ENCODE measurements at places on chromosomes 4 and X.

DNA sequence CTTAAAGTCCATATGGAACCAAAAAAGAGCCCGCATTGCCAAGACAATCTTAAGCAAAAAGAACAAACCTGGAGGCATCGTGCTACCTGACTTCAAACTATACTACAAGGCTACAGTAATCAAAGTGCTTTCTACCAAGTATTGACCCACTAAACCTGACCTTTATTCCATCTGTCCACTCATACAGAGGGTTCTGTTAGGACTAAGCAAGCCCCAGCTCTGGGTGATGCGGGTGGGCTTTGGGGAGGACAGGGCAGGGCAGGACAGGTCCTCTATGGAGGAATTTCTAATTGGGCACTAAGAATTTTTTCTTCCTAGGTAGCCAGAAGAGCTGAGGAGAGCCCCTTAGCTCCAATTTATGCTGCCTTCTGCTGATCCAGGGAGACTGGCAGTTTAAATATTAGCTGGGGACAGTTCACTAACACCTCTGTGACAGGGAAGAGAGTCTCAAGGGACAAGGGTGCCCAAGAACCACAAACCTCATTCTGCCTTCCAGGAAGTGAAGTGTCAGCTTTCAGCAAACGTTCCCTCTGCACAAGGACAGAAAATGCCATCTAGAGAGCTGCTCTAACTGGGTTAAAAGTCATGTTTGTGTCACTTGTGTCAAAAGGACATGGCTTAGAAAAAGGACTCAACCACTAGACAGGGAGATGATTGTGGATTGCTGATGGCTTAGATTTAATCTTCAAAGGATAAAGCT is 143.2 kb downstream of the KIT start:
- no peak for DNase-seq

- no peak for DNase-seq
Observed at GRCh38 chr4:38177641-38178391, 217.6 kb downstream of the PTTG2 start.

DNA sequence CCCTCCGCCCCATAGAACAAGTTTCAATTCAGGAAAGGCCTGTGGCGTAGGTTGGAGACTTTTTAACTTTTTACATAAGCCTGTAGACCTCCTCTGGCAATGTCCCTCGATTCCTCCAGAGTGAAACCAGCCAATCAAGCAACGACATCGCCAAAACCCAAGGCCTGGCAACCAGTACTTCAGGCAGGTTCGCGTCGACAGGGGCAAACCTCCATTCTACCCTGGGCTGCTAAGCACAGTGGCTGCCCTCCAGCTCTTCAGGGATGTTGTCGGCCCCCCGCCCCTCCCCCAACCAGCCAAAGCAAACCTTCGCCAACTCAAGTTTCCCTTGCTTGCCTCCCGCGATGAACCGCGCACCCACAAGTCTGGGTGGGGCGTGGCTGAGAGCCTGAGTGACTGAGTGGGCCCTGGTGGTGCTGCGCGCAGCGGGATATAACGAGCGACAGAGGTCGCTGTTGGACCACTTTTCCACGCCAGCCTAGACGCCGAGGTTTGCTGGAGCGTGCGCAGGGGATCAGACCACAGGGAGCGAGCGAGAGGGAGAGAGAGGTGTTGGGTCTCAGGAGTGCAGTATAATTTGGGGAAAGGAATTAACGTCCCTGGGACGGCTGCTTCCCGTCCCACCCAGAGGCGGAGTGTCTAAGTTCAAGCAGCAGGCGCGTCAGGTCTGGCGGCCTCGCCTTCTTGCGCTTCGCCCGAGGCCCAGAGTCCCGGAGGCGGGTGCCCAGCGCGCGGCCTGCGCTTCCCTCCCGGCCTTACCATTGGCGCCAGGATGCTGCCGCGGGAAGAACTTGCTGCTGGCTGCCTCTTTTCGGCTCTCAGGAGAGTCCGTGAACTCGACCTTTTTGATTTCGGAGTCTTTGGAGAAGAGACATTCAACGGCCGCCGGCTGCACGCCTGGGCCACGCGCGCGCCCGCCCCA is 9.0 kb upstream of the PITX2 start:
- DNase-seq = peak; percentile 20

DNA sequence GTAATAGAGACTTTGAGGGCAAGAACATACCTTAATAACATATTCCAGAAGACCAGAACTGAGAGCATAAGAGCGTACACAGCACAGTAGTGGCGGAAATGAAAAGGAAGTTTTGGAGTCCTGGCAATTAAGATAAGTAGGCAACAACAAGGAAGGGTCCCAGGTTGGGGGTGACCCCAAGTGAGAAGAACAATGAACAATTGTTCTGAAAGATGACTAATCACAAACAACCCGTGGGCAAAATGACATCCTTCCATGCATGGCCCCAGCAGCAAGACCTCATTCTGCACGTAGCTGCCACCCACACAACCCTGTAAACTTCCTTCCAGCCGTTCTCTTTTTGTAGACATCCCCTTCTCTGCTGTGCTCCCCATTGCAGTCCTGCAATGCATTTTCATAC is 384.4 kb upstream of the PABPC4L start:
- no peak for DNase-seq

DNA sequence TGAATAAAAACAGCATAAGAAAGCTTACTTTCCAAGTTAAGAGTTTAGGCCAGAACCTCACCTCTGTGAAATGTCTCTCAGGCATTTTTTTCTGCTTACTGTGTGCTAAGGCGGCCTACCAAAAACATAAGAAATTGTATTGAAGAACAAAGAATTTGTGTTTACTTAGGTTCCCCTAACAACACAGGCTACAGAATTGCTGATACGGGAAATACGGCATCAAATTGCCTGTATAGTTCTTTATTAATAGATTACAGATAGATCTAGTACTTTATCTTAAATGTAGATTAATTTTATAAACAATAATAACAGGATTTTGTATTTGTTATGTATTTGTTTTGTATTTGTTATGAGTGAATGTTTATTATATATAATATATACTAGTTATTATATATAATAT is 12.9 kb downstream of the ASIC5 start:
- DNase-seq = no peak

DNA sequence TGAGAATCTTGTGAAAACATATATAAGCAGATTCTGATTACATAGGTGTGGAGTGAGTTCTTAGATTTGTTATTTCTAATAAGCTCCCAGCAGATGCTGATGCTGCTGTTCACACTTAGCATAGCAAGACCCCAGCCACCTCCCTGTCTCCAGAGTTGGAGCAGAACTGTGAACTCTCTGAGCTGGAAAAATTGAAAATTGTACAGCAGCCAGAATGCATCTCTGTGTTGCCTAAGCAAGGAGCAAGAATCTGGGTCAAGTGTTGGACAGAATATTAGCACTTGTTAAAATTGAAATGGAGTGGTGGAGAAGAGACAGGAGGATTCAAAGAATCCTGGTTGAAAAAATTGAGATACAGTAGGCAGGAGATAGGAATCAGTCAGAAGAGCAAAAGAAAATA is 146.6 kb upstream of the FAM47C start:
- no peak for DNase-seq

- DNase-seq = no peak
Observed at GRCh38 chr4:156663663-156664062, 307.9 kb downstream of the PDGFC start.

GRCh38 chr4:10832806-10833628 is 148.4 kb upstream of the CLNK start:
- no peak for DNase-seq

DNA sequence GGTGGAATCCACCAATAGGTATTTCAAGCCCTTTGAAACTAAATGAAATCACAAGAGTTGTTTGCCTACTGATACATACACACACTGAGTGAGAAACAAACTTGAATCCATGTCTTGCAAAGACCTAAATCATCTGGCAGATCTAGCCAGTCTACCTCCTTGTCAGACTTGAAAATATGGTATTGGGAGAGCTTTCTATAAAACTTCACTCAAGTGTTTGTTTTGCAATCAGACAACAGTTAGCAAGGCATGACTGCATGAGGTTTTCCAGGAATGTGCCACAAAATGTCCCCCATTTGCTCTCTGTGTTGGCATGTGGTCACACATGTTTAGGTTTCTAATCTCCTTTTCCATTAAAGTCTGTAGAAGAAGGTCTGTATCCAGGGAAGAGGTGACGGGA is 52.4 kb downstream of the MAP3K15 start:
- no peak for DNase-seq

DNA sequence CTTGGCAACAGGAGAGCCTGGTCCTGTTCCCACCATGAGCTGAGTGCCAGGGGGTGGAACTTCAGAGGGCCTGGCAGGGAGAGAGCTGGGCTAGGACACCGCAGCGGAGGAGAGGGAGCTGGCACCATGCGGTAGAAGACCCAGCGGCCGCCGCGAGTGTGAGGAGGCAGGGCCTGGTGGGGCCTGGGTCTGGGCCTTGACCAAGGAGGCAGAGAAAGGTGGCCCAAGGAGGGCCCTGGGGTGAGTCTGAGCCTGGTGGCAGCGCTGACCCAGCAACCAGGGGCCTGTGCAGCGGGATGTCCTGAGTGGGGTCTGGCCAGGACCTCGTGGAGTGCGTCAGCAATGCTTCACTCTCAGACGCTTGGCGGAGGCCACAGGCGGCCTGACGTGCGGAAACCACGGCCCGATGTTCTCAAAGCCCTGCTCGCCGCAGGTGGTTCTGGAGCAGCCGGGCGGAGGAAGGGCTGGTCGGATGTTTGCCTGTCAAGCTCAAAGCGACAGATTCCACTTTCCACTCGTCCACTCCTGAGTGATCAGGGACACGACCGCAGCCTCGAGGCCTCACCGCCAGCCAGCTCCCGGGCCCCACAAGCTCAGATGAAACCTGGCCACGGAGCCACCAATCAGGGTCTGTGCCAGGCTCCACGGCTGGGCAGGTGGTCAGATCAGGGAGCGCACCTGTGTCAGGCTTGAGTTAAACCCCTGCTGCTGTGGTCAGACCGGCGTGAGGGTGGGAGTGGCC is 20.8 kb downstream of the ATP5ME start:
- DNase-seq = no peak

DNA sequence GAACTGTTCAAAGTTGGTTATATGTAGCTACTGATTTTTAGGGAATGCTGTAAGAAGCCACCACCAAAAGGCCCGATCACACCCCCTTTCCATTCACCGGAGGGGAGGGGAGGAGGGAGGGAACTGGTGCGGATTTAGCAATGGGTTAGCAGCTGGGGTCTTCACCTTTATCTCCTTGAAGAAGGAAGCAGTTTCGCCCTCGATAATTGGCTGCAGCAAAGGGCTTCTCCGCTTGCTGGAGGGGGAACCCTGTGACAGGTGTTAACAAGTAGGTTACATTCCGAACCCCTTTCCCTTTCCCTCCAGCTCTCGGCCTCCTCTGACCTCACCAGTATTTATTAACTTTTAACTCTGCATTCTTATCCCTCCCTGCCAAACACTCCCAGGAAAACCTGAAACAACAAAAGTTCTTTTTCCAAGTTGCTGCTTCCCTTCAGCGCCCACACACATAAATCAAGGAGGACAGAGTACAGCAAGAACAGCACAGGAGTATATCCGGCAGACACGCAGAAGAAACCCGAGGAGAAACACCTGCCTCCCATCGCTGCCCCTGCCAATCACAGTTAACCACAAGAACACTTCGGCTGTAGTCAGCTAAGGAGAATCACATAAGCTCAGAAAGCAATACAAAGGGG is 39.8 kb upstream of the NAP1L5 start:
- DNase-seq = no peak

GRCh38 chr4:78561677-78562076 is 10.1 kb downstream of the ANXA3 start:
- DNase-seq = no peak

GRCh38 chr4:87029356-87029755 is 94.5 kb downstream of the AFF1 start:
- no peak for DNase-seq

GRCh38 chr4:155734065-155734464 is 24.8 kb upstream of the GUCY1B1 start:
- no peak for DNase-seq

DNA sequence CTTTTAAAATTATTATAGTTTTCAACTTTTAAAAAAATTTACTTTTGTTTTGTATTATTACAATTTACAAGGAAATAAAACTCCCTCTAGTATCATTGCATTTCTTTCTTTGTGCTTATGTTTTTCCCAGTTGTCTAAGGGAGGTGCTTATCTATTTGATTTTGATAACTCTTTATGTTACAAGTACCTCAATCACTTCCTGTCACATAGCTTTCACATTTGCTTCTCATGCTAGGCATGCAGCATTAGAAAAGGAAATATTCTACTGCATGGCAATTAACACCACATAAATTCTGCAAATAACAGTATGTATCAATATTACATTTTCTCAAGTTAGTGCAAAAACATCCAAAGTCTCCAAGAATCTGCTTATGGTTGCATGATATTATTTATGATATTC is 180.3 kb upstream of the HS3ST1 start:
- DNase-seq = no peak

DNA sequence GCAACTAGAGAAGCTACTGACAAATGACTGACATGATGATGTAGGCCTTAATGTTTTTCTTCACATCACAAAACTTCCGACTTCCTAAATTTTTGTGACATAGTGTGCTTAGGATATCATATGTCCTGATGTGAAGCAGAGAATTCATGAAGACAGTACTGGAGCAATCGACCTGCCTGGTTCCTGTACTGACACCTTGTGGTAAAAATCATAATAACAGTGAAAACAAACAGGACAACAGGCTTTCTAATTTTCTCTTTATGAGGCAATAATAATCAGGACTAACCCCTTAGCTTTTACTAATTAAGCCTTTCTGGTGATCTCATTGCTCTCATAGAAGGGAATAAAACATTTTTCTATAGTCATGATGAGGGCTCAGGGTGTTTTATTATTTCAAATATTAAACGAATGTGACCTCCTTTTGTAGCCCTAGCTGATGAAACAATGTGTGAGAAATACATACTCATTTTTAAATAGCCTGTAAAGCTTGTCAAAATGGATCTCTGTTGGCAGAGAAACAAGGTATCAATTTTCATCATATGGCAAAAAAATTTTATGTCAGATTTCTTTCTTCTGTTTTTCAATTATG is 158.4 kb downstream of the TENT5D start:
- DNase-seq = no peak

GRCh38 chrX:96376266-96376665 is 308.4 kb upstream of the DIAPH2 start:
- no peak for DNase-seq

DNA sequence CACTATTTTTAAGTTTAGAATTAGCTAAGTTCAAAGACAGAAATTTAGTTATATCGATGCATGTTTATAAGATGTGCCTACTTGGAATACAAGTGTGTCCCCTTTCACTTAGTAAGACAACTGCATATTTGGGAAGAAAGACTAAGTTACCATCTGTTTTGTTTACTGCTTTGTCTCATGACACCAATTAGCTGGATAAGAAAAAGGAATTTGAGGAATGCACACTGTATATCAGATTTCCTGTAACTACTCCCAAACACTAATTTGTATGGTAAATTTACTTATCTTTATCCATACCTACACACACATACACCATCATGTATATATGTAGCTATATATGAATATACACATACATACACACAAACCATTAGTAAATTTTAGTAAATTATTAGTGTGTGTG is 1442.8 kb upstream of the IGFBP7 start:
- DNase-seq = no peak

DNA sequence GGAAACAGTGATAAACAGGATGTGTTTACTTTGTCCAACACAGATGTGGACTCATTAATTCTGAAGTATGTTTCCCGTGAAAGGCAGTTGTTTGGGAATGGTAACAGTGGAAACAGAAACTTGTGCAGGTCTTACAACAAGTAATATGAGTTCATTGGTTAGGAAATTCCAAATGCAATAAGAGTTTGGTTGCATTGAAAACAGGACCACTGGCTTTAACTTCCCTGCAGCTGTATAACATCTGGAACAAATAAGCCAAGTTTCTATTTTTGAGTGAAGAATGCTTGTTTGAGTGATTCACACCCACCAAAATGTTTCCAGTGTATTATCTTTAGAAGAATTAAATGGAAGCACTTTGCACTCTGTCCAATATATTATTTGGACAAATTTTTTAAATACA is 82.4 kb upstream of the BMP3 start:
- DNase-seq = no peak

- DNase-seq = peak; percentile 31
Observed at GRCh38 chr4:22532896-22533295, 17.0 kb upstream of the ADGRA3 start.
